Cardiac muscle cell (in vitro differentiated cells and primary cell): ENCODE measurements at places on chromosomes 7 and 10. TPM values are rescaled to one million over a fixed set of nuclear protein-coding genes. Genes with fewer than 3 reads are reported as not detected.

The FKBP6 gene
- polyA plus RNA-seq = 0.11 TPM in 1 of 2 replicates, not detected in the other

The MYL10 gene
- polyA plus RNA-seq = not detected in 2 replicates

The CCDC126 gene
- polyA plus RNA-seq = 8.7 and 10.5 TPM in 2 replicates

The LRIT2 gene
- not detected in 2 replicates for polyA plus RNA-seq

The LRRC4 gene
- polyA plus RNA-seq = 2.9 TPM in 2 replicates
